SK-N-MC (cell line): ENCODE measurements at places on chromosomes 4 and X.
A peak's percentile ranks its signal among the peaks of the same experiment; 100 is the strongest.

- no peak for DNase-seq
Measured at GRCh38 chr4:42995343-42995944, 102.9 kb downstream of the GRXCR1 start.

GRCh38 chrX:29388509-29388908 lies 801.3 kb downstream of the IL1RAPL1 start:
- no peak for DNase-seq

DNA sequence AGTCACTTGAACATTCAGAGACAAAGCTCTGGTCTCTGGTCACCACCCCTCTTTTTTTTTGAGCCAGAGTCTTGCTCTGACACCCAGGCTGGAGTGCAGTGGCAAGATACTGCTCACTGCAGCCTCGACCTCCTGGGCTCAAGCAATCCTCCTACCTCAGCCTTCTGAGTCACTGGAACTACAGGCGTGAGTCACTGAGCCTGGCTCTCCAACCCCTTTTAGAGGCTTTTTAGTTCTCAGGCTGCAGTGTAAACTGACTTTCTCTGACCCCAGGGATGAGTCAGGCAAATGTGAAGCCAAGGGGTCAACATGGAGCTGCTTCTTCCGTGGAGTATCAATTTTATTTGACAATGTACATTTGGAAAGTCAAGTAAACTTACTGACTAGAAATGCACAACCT lies 229.2 kb downstream of the PTTG2 start:
- no peak for DNase-seq

DNA sequence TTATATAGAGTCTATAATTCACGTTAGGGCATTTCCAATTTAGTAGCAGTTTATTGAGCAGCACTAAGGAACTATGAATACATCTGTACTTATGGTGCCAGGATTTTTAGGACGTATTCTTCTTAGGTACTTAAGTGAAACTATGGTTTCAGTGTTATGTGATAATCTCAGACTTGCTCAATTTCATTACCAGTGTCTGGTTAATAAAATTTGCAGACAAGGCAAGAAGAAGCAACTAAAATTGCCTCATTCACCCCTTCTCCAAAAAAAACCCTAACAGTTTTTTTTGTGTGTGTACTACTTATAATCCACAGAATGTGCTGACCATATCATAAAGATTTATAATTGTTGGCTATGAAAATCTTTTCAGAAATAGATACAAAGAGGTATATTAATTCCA lies 6.0 kb upstream of the CXCL10 start:
- DNase-seq: no peak

DNA sequence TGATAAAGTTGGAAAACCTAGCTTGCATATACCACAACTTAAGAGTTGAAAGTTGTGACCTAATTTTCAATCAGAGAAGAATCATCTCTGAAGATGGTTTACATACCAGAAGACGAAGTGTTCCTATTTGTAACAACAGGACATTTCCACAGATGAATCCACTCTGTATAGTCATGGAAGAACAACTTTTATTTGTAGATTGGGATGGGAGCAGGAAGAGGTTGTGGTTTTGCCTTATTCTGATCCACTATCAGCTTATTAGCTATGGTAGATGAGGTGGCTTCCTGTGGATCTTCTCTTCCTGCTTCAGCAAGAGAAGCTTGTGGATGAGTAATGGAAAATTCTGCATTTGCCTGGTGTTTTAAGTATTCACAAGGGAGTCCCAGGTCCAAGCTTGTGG lies 18.6 kb upstream of the SUPT20HL1 start:
- peak; percentile 30 for DNase-seq
